ENCODE measurements at places on chromosomes 1 and 21.

GRCh38 chr1:223700388-223700918, 11.9 kb upstream of the CAPN2 start:
- no peak for DNase-seq

DNA sequence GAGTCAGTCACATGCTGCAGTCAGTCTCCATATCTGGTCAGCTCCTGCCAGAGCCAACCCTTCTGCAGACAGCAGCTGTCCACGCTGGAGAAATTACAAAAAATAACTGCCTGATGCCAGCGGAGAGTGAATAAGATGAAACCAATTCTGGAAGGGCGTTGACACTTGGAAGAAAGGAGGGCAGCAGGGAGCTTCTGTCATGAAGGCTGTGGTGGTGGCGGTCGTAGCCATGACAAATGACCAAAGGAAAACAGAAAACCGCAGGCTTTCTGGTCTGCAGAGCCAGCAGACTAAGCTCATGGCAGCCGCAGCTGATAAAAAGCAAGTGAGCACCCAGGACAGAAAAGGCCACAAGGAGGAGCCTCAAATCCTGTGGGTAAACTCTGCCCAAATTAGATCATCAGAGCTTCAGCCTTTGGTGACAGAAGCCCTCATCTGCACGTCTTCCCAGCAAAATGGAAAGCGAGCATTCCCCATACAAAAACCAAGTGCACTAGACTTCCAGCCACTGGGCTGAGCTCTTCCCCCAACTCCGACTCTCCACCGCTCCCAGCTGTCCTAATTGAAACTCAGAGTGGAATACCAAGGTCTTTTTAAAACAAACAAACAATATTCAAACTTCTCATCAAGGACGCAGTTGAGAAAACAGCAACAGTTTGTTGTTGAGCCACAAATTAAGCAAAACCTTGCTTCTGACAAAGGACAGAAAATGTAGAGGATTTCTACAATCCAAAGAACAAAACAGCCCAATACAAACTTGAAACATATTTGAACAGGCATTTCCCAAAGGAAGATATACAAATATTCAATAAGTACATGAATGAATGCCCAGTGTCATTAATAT, 28.7 kb downstream of the RSPH1 start:
- peak; percentile 35 for DNase-seq

- DNase-seq: no peak
Observed at GRCh38 chr1:78540048-78540447, 49.3 kb downstream of the PTGFR start.

- DNase-seq: peak; percentile 70
Observed at GRCh38 chr1:11550664-11551283, 71.8 kb downstream of the DISP3 start.

DNA sequence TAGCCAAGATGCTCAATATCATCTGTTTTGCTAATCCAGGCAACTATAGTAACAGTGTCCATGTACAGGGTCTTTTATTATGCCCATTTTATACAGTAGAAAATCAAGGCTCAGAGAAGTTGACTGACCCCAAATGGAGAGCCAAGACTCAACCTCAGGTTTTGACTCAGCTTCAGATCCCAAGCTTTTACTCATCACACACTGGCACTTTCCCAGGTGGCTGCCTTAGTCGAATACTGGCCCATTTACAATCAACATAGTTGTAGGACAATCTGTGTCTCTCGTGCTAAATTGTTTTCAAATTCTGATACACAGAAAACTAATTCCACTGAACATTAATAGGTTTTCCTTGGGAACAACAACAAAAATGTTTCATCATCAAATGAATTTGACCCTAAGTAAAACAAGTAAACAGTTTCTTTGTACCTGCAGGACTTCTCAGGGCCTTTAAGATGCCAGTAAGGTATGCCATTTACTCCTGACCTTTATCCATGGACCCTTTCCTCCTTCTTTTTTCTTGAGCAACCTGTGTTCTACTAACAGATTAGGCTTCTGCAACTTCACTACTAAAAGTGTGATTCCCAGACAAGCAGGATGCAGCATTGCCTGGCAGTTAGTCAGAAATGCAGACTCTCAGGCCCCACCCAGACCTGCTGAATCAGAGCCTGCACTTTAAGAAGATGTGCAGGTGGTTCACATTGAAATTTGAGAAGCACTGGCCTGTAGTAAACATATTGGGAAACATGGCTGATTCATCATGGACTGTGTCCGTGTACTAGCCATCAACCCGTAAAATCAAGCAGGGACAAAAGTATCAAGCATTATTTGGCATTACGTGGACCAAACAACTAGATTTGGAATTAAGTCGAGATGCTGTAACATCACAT, 128.8 kb downstream of the RRAGC start:
- no peak for DNase-seq

DNA sequence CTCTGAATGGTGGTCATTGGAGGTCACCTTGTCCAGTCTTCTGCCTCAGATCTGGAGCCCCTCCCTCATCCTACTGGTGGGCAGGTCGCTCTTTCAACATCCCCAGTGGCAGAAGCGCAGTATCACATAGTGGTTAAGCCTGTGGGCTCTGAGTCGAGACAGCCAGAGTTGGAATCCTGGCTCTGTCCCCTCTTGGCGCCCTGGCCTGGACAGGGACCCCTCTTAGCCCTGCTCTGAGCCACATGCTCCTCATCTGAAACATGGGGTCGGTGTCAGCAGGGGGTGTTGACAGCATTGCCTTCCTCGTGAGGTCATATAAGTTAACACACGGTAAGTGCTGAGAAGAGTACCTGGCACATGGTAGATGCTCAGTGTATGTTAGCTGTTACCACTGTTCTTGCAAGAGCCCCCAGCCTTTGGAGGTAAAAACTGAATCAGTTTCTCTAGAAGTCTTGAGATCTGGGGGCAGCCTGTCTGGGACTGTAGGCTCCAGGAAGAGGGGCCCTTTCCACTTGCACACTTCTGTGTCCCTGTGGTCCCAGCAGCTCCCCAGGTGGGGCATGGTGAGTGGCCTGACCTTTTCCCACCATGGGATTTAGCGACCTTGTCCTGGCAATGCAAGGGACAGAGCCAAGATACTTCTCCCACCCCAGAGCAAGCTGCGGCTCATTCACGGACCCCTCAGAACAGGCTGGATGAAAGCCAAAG, 6.4 kb downstream of the ZC3H12A start:
- DNase-seq: no peak

- no peak for DNase-seq
Observed at GRCh38 chr1:93238425-93238824, 57.9 kb downstream of the CCDC18 start.

- DNase-seq: no peak
Observed at GRCh38 chr1:212727386-212728181, 27.9 kb upstream of the BATF3 start.

GRCh38 chr21:45634511-45635183, 8.9 kb upstream of the PCBP3 start:
- no peak for DNase-seq

- DNase-seq: peak; percentile 52
Observed at GRCh38 chr1:175204330-175204729, 11.8 kb upstream of the KIAA0040 start.

DNA sequence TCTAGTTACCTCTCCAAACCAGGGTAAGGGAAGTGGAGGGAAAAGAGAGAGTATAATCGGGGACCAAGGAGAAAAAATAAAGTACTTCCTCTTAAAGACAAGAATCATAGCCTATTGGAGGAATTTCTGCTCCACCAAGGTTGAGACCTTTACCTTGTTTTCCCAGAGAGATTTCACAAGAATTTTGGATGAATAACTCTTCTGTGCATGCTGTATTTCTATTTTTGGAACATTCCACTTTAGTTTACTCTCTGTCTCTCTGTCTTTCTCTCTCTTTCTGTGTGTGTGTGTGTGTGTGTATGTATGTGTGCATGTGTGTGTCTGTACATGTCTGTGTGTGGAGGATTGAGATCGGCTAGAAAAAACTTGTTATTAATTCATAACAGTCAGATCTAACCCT, 318.4 kb upstream of the RGS18 start:
- DNase-seq: no peak

All from activated naive CD4-positive, alpha-beta T cell treated with anti-CD3 and anti-CD28 coated beads for 36 hours (primary cell).